ENCODE measurements at places on chromosomes 16 and 17. TPM values are rescaled to one million over a fixed set of nuclear protein-coding genes. Genes with fewer than 3 reads are reported as not detected.

The OTOP3 gene
- total RNA-seq: not detected

The NUPR1 gene
- total RNA-seq: 18.9 TPM

The NEUROD2 gene
- under 0.01 TPM for total RNA-seq

The EFCAB5 gene
- total RNA-seq: 1.1 TPM

The LAT gene
- 1.1 TPM for total RNA-seq

The CDK5R1 gene
- total RNA-seq: 0.32 TPM
